ENCODE measurements at places on chromosomes 2 and 18.

- no peak for DNase-seq
Measured at GRCh38 chr18:27879540-27879939, 297.4 kb downstream of the CDH2 start.

GRCh38 chr2:25194576-25195122 is 26.3 kb upstream of the POMC start:
- no peak for DNase-seq

DNA sequence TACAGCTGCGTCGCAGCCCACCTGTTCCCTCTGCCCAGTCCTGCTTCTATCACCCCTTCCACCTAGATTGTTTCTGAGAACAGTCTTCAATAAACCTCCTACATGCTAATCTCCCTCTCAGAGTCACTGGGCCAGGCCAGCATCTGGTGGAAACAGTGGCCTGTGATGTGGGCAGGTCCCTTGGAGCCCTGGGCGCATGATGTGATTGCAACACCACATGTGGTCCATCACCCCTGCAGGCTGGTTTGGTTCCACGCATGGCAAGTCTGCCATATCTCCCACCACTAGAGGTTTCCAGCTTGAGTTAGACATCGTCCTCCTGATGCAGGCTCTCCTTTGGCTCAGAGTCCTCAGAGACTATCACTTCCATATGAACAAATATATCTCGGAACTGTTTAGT is 83.5 kb downstream of the PRKCE start:
- no peak for DNase-seq

DNA sequence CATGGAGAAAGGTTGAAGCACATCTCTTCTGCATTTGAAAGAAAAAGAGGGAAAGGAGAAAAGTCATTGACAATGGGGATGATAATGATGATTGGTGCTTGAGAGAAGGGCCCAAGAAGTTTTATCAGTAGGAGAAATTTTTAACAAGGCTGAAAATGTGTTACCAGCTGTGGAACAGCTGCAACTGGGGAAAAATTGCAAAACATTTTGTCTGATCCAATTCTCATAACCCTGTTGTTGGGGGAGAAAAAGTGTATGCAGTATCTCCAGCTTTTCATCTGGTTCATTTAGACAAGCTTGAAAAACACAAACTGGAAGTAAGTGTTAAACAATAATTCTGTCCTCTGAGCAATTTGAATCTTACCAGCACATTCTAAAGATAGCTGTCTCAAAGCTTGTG is 92.7 kb downstream of the CSRNP3 start:
- no peak for DNase-seq

DNA sequence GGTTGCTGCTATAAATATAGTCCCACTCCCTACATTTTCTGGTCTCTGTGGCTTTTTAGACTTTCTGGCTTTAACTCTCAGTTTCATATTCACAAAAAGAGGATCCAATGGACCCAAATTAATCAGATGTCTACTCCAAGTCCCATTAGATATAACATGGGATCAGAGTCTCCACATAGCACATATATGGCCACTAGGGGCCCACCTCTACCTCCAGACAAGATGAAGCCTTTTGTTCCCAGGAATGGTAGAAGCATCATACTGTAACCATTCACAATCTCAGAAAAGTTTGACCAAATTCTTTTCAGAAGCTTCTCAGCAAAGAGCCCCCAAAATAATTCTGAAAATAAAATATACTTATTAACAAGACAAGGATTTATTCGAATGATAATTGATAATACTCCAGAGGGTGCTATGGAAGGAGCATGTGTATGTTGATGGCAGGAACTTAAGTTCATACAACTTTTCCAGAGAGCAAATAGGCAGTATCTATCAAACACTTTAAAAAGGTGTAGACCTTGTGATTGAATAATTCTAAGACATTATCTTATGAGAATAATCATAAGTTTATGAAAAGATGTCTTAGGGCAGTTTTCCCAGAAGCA is 382.3 kb upstream of the CRIM1 start:
- DNase-seq: no peak

DNA sequence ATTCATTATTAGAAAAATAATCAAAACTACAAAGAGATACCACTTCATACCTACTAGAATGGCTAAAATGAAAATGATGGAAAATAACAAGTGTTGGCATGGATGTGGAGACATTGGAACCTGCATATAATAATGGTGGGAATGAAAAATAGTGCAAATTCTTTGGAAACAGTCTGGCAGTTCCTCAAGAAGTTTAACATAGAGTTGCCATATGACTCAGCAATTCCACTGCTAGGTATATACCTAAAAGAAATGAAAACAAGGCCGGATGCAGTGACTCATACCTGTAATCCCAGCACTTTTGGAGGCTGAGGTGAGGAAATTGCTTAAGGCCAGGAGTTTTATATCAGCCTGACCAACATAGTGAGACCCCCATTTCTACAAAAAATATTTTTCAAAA is 41.6 kb upstream of the ACYP2 start:
- DNase-seq: no peak

GRCh38 chr2:241636182-241637017 is 558 bp downstream of the THAP4 start:
- DNase-seq: no peak

DNA sequence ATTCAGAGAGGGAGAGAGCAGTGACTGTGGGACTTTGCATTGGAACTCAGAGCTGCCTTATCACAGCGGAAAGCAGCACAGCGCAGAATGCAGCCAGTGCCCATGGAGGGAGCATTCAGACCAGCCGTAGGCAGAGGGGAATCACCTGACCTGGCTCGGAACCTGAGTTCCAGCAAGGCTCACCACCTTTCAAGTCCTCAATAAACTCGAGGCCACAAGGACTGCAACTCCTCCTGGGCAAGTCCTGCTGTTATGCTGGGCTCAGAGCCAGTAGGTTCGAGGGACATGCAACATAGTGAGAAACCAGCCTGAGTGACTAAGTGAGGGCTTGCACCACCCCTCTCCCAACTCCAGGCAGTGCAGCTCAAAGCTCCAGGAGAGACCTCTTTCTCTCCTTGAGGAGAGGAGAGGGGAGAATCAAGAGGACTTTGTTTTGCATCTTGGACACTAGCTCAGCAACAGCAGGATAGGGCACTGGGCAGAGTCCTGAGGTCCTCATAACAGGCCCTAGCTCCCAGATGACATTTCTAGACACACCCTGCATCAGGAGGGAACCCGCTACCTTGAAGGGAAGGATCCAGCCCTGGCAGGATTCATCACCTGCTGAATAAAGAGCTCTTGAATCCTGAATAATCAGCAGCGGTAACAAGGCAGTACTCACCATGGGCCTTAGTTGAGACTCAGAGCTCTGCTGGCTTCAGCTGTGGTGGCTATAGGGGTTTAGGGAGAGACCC is 136.8 kb upstream of the OTOS start:
- DNase-seq: no peak

DNA sequence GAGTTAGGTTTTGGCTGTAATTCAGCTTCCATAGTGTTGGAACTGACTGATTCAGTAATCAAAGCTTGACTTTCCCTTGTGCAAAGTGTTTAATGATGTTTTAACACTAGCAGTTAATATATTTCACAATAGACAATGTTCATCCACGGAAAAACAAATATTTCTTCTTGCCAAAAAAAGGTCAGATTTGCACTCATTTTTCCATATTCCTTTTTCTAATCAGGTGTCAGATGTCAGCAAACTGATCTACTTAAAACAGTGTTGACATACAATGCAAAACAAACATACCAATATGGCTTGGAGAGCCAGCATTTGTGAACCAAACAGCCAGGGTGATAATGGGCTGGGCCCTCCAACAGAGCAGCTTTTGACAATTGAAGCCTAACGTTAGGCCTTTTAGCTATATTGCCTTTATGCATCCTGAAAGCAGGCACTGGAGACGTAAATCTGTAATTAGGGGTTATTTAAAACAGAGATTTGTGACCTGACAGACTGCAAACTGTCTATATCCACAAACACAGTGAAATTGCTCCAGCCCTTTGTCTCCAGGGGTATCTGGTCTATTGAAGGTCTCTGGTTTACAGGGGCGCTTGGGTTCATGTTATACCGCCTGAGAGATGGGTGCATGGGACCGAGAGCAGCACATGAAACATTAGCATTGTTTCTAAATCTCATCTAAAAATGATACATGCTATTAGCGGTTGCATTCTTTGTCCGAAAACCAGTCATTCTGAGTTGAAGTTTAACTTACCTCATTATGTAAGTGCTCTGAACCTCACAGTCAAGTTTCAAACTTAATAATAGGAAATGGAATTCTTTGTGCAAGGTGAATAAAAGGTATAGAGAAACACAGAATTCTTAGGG is 7.1 kb upstream of the CDCA7 start:
- no peak for DNase-seq

- no peak for DNase-seq
Measured at GRCh38 chr2:219309278-219309677, at the start of gene PTPRN. Gene PTPRN (minus strand): TSS chr2:219309401. CDS start chr2:219309332, 69 bp downstream.

DNA sequence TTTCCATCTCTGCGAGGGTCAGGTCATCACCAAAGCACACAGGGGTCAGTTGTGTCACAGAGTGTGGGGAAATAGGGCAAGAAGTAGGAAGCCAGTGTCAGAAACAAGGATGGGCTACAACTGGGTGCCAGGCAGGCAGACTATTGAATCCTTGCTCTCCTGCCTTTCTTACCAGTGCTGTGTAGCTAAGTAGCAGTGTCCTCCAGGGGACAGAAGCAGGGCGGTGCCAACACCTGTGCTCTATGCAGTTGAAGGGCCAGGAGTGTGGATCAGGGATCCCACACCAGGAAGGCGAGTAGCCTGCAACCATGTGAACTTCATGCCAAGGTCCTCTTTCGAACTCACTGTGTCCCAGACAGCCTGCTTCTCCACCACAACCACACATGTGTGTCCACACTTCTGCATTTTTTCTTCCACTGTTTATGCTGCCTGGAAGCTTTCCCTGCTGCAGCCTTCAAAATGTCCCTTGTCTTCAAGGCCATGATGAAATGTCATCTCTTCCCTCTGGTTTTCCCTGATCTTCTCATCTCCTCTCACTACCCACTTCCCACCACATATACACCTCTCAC is 25.4 kb upstream of the REG3G start:
- no peak for DNase-seq

GRCh38 chr2:8627019-8627691 is 54.7 kb upstream of the ID2 start:
- DNase-seq: no peak

- no peak for DNase-seq
Measured at GRCh38 chr18:74528478-74528877, 5.8 kb upstream of the CNDP1 start.

DNA sequence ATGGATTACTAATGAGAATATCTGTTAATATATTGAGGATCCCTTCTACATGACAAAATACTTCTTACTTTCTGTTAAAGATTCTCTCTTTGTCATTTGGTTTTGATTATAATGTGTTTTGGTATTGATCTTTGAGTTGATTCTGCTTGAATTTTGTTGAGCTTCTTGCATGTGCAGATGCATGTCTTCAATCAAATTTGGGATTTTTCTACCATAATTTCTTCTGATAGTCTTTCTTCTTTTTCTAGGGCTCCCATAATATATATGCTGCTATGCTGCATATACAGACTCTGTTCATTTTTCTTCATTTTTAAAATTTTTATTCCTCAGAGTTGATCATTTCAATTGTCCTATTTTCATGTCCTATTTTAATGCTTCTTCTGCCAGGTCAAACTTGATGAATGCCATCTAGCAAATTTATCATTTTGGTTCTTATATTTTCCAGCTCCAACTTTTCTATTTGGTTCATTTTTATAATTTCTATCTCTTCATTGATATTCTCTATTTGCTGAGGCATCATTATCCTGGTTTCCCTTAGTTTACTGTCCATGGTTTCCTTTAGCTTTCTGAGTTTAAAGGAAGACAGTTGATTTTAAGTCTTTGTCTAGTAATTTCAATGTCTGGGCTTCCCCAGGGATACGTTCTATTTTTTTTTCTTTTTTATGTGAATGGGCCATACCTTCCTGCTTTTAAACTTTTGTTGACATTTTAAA is 244.7 kb downstream of the WDPCP start:
- no peak for DNase-seq

DNA sequence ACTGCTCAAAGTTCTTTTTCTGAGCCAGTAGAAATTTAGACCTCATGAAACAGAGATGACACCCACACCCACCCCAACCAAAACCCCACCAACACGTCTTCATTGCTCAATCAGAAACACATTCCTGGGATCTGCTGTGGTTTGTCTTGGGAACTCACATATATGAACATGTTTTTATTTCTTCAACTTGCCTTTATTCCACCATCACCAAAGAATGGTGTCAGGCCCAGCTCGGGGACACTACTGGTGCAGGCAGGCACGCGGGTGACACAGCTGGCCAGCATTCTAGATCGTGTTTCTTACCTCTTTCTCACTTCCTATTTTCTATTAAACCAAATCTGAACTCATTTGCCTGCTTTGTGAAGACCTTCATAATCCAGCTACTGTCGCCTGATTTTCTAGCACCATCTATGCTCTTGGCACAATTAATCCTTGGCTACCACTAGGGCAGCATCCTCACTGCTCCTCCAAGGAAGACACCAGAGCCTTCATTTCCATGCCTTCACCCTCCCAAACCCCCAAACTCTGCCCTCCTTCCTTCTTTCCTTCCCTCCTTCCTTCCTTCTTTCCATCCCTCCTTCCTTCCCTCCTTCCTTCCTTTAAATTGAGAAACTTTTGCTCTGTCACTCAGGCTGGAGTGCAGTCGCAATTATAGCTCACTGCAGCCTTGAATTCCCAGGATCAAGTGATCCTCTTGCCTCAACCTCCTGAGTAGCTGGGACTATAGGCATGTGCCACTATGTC is 157.1 kb downstream of the BCL2 start:
- DNase-seq: no peak

DNA sequence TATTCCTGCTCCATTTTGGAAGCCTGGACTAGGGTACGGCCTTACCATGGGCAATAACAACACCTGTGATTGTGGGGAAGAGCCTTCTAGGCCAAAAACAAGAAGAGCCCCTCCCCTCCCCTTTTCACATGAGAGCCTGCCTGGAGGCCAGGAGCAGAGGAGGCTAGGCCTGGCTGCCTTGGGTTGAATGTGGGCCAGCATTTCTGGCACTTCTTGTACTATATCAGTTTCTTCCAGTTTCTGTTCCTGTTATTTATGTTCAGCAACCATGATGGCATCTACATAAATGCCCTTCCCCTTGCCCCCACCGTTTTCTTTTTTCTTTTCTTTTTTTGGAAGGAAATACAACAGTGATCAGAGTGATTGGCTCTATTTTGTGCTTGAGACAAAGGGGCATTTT is 58.4 kb downstream of the KCTD18 start:
- DNase-seq: no peak

- no peak for DNase-seq
Measured at GRCh38 chr18:57798713-57799373, 4.3 kb downstream of the ATP8B1 start.

- no peak for DNase-seq
Measured at GRCh38 chr2:219250049-219250781, 2.8 kb upstream of the TUBA4B start.

All from stimulated activated CD8-positive, alpha-beta memory T cell treated with anti-CD3 and anti-CD28 coated beads, Interleukin-4, amount 100 ng/mL, for 4 hours (primary cell).